HCT116 (cell line): ENCODE measurements at places on chromosomes 5 and 9. TPM values are rescaled to one million over a fixed set of nuclear protein-coding genes. Genes with fewer than 3 reads are reported as not detected.

Gene WDR41
- 54.1 TPM for total RNA-seq

DNA sequence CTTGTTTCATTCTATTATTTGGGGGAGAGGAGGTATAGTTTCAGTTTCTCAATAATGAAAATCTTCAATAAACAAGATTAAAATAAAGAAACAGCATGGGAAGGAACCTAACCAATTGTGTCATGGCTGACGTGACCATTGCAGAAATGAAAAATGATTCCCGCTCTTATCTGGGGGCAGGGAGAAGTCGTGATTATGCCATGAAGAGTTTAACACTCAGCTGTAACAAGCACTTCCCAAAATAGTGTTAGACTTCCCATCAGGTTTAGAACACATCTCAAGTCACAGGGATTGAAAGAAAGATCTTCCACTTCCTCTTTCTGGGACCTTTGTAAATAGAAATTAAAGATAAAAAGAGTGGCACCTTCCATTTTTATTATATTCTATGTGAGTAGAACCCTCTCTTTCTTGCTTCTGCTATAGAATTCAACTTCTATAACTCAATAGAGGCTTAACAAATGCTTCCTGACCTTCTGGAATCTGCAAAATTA is 122.2 kb downstream of the TRPM6 start:
- DNase-seq: no peak

Gene SPATA31D4
- not detected for total RNA-seq

DNA sequence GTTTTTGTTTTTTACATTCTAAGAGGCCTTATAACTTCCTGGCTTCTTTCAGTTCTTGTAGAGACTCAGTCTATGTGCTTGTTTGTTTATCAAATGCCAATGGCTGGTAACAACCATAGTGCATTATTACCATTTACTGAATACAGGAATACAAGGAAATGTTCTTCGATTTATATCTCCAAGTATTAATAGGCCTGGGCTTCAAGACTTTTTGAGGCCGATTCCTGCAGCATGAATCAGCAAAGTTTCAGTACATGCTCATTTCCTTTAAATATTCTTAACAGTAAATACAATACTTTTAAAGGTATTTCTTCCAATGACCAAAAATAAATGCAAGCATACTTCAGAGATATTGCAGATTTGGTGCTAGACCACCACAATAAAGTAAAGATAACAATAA is 535.3 kb downstream of the EFNA5 start:
- DNase-seq: no peak
